Right renal pelvis (tissue), 4 donors: ENCODE measurements at places on chromosomes 5 and 9.

GRCh38 chr5:116291271-116291670 is 206.4 kb downstream of the COMMD10 start:
- DNase-seq = no peak

- DNase-seq = no peak
Observed at GRCh38 chr5:132927355-132928061, 35.9 kb downstream of the AFF4 start.

DNA sequence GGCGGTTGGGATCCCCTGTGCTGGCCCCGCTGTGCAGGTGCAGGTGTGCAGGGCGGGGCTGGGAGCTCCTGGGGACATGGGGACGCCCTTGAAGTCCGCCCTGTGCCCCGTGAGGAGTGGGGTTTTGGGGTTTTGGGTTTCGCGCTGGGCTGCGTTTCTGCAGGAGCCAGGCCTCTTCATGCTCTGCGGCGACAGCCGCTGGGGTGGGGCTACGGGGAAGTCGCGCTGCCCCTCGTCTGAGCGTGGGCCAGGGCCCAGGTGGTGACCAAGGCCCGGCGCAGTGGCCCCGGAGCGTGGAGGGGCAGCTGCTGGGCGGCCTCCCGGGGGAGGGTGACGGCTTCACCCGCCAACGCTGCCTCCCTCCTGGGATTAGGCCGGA is 47.8 kb upstream of the IRX4 start:
- no peak for DNase-seq

DNA sequence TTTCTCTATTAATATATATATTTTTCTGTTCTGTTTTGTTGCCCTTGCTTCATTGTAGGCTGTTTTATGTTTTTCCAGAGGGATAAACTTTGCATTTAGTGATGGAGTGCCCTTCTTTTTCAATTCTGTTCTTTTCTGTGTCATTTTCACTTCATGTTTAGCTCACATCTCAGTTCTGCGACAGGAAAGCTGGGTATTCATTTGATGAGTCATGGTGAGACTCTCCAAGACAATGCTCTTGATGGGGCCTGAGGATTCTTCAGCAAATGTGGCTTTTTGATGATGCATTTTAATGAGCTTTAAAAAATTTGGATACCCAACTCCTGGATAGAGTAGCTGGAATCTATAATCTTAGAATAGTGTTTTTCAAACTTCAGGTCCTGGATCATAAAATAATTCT is 56.5 kb upstream of the SPATA31D4 start:
- no peak for DNase-seq

DNA sequence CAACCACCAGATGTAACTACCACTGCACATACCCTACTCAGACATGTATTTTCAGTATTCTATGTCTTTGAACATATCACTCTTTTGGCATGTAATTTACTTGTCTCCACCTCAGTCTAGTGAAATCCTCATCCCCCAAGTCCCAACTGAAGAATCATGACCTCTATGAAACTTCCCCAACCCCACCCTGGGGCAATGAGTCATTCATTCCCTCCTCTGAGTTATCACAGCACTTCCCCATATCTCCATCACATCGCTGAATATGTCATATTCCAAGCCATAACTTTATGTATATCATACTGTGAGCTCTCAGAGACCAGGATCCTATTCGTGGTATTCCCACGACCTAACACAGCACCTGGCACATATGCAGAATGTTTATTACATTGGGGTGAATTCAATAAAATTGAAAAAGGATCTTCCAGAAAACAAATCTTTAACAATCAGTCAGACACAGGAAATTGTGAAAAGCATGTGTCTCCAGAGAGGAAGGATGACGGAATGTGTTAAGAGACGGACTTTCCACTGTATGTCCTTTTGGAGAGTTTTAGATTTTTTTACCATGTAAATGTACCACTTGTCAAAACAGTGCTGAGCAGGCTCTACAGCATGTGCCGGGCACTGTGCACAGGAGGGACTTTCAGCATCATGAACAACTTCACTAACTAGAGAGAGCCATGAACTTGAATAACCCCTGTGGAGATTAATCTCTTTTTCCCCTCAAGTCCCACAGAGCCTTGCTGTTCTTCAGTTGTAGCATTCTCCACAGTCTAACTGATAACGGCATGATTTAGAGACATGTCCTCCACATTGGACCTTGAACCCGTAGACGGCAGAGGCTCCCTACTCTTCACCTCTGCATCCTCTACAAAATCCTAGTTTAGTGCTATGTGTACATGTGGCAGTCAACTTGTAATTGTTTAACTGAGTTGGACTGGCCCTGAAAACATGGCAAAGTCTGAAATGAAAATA is 213.5 kb downstream of the GLIS3 start:
- no peak for DNase-seq

- DNase-seq = no peak
Observed at GRCh38 chr5:168299372-168299771, 7.9 kb downstream of the WWC1 start.

DNA sequence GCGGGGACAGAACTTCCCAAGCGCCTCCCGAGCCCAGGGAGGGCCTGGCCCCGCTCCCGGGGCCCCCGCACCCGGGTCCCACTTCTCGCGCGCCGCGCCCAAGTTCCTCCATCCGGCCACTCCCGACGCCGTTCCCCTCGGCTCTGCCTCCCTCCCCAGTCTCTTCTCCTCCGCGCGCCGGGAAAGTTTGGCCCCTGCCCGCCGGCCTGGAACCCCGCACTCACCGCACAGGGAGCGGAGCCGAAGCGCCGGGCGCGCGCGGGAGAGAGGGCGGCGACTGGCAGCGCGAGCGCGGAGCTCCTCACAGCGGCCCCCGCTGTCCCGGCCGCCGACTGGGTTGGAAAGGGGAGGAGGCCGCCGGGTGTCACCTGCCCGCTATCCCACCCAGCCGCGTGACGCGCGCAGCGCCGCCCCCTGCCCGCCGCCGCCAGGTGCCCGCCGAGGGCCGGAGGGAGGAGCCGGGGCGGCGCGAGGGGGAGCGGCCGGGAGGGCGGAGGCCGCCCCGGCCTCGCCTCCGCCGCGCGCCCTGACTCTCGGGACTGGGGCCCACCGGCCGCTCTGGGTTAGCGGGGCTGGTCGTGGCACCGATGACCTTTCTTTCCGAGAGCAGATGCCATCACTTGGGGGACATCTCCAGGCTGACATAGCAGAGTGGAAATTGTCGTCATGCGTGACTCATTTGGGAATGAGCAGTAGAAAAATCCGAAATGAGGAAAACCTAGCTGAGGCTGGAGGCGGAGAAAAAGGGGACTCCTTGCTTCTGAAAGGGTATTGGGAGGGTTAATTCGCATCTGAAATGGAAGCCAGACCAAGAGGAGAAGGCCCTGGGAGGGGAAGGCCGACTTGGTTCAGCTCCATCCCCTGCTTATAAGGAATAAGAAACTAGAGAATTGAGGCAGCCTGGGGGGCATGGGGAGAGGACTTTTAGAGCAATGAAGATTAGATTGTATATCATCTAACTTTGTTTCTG is at the start of gene ELOVL7:
ELOVL7 (minus strand) TSS at position 334 of the 970 bp plus-strand sequence. CDS start 56,872 bp downstream, outside the sequence.
- DNase-seq = peak; percentile 63

DNA sequence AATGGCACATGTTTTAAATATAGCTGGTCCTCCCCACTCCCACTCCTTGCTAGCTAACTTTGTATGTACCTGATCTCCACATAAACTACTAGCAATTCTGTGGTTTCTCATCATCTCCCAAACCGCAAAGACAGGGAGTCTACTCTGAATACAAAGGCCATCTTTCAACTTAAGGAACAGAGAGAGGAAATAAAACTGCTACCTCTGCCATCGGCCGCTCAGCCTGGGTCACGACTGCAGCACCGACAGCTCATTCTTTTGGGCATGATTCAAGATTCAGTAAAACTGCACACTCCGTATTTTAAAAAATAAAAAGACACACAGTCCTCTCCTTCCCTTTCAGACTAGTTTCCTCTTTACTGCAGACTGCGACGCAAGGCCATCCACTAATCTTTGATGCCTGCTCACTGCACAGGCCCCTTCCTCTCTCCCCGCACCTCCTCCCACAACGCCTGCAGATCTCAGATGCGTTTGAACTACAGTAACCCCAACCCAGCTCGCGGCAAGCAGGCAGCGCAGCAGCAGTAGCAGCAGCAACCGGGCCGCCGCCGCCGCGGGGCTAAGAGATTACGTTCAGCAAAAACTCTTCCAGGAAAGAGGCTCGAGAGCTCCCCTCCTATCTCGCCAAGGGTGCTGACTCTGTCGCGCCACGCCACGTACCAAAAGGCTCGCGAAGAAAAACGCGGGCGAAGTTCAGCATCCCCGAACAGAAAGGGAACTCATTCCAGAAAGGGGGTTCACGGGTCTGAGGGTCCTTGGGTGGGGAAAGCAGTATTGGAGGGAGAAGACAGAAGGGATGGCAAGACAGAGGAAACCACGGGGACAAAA is 1.5 kb downstream of the RNF145 start:
- peak; percentile 65 for DNase-seq

DNA sequence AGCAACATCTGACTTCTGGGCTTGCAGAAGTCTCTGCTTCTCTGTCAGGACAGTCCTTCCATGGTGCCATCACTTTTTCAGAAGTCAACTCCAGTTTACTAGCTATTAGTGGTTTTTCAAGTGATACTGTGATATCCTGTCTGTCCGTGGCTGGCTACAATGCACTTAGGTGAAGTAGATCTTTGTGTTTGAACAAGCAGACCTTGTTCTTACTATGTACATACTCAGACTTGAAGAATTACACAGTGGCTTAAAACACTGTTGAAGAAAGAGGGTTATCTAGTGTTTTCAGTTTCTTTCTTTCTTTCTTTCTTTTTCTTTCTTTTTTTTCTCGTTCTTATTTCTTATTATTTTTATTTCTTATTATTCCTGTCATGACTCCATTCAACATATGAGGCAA is 228.7 kb downstream of the NTRK2 start:
- DNase-seq = no peak
